ENCODE measurements at places on chromosomes 4 and X.

DNA sequence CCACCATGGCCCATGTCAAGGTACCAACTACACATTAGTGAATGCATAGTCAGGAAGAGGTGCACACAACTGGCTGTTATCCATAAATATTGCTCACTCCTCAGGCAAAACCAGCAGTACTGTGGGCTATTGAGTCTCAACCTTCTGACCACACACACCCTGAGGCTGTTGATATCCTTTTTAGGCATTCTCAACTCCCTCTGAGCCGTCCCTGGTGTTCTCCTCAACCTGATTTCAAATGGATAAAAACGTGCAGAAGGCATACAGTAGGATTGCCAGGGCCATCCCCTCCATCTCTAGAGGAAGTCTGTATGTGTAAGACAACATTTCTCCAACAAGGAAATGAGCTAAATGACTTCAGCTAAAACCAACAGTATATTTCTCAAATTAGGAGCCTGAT lies 98.7 kb upstream of the KLHL13 start:
- DNase-seq, result no peak

- DNase-seq, result no peak
These were observed 26.0 kb upstream of the NUP54 start for GRCh38 chr4:76174216-76174615.

- no peak for DNase-seq
These were observed 87.5 kb downstream of the MAMLD1 start for GRCh38 chrX:150450519-150451177.

DNA sequence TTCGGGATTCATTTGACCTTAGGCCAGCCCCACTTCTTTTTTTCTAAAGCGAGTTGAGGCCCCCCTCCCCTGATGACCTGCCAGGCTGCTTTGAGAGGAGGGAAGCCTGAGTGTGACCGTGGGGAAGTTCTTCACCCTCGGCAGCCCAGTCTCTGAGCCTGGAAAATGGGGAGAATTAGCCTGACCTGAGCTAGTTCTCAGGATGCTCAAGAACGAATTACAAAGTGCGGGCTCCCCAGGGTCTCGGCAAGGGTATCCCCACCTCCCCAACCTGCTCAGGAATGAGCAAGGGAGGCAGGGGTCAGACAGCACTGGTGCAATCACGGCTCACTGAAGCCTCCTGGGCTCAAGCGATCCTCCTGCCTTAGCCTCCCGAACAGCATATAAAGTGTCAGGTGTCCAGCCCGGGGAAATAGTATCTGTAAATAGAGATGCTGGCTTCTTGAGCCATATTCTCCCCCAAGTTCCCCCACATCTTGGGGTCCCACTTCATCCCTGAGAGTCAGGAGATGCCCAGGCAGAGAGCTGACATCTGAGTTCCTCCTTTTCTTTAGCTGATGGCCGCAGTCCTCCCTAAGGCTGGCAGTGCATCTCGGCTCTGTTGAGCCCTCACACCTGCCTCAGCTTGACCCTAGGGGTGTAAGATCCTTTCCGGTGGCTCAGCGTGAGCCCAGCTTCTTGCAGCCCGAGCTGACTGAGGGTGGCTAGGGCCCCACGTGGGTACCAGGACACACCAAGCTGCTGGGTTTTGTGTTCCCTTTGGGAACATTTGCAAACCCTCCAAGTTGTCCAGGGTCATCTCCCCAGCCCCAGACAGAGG lies 1.6 kb downstream of the DUSP9 start:
- no peak for DNase-seq

GRCh38 chr4:11735651-11736050 lies 307.0 kb upstream of the HS3ST1 start:
- DNase-seq, result no peak

DNA sequence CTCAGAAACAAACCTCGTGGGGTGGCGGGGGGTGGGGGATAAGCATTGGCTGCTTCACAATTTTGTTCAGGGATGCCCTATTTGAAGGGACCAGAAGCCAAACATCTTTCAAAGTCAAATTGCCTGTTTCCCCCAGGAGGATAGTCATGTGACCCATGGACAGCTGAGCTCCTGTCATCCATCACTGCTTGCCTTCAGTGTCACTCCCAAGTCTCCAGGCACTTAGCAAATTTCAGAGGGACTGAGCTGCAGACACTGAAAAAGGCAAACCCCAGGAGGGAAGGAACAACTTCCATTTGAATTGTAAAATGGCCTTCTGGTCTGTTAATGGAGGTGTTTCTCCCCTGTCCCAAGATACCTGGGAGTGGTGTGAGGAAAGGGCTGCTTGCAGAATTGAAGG lies 73.4 kb downstream of the FRMPD3 start:
- no peak for DNase-seq

GRCh38 chr4:125317525-125317877 lies 2.7 kb downstream of the FAT4 start:
- no peak for DNase-seq

- DNase-seq, result peak; percentile 36
These were observed 278.6 kb downstream of the ADGRA3 start for GRCh38 chr4:22237155-22237751.

DNA sequence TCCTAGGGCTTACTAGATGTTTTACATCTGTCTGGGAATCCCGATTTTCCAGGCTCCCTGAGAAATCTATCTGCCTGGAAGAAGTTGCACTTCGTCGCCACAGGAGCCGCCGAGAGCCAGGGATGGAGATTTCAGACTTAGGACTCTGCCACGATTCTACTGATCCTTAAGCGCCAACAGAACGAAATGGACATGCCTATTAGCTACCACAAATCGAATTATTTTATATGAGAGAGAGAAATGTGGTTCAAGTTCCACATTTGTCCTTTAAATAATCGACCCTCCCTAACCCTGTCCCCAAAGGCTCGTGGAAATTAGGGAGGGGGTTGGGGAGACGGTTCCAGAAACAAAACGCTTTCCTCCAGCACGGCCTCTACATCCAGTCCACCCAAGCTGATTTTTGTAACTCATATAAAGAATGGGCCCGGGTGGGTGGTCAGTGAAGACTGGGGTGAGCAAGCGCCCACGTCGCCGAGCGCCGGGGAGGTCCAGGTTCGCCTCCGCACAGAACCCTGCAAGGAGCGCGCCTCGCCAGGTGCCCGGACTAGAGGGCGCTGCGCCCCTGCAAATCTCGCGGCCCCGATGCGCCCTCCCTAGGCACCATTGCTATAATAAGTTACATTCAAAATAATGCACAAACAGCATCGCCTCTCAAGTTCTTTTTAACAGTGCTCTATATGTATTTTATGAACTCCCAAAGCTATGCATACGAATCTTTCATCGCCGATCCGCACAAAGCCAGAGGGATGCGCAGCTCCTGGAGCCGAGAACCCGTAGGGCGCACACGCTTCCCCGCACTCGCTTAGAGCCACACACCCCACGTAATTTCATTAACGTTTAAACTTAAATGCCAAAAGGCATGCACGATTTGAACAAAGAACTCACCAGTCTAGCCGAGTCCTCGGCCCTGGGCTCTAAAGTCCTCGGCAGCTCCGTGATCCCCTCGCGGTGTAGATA lies 2.1 kb upstream of the FAT1 start:
- no peak for DNase-seq

- peak; percentile 95 for DNase-seq
These were observed 3.2 kb upstream of the STIM2 start for GRCh38 chr4:26857278-26858034.

- no peak for DNase-seq
These were observed 103.3 kb upstream of the FAT1 start for GRCh38 chr4:186826846-186827533.

DNA sequence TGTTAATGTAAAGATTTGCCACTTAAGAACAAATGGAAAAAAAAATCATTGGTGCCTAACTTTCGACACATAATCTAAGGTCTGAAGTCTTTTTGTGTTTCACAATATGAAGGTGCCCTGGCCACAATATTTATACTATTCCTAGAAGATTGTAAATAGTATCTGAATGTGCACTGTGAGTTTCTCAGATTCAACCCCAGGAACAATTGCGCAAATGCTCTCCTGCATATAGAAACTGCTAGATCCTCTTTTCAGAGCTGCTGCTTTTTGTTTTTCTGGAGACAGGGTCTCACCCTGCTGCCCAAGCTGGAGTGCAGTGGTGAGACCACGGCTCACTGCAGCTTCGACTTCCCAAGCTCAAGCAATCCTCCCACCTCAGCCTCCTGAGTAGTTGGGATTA lies 480.1 kb upstream of the FTHL17 start:
- no peak for DNase-seq

DNA sequence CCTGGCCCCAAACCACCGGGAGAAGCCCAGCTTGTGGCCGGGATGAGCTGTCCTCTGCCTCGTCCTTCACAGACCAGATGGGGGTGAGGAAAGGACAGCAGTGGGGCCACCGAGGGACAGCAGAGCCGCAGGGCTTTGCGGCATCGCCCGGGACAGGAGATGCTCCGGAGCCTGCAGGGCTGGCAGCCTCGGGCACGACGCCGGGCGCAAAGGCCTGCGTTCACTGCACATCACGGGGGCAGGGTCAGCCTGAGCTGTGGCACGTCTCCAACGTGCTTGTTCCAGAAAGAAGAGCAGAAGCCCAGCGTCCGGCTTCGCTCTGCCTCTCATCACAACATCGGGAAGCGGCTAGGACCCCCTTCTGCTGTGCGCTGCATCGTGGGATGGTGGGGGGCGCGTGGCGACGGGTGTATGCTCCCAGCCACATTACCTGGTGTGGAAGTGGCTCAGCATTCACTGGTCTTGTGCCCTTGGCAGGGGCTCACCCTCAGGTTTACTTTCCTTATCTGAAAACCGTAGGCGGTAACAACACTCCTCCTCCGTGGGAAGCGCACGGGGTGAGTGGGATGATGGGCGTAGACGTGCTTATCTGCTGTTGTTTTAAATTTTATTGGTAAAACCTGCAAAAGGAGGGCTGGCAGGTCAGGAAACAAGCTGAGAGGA lies 7.4 kb downstream of the TADA2B start:
- no peak for DNase-seq

GRCh38 chrX:48971249-48972219 lies at the start of gene KCND1:
Gene KCND1 (minus strand): TSS chrX:48971844. CDS start chrX:48970271, 1,573 bp downstream.
- DNase-seq, result no peak

- DNase-seq, result no peak
These were observed 691.5 kb upstream of the HTR2C start for GRCh38 chrX:113892401-113892800.

GRCh38 chr4:3364634-3365314 lies 72.0 kb downstream of the RGS12 start:
- no peak for DNase-seq

DNA sequence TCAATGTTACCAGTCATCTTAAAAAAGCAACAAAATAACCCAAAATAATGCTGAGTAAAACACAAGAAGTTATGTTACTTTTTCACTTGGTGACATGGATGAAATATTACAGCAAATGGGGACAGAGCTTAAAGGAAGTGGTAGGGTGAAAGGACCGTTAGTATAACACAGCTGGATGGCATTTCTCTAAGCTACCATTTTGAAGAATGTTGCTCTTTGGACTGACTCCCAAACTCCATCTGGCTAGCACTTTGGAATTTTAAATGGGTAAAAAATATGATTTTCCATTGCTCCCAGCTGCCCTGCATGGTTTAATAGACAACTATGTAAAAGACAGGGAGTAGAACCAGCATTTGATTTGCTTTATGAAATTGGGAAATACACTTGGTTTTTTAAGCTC lies 27.6 kb downstream of the CLCN5 start:
- DNase-seq, result no peak

GRCh38 chrX:44105228-44105913 lies 132.2 kb upstream of the NDP start:
- DNase-seq, result no peak

DNA sequence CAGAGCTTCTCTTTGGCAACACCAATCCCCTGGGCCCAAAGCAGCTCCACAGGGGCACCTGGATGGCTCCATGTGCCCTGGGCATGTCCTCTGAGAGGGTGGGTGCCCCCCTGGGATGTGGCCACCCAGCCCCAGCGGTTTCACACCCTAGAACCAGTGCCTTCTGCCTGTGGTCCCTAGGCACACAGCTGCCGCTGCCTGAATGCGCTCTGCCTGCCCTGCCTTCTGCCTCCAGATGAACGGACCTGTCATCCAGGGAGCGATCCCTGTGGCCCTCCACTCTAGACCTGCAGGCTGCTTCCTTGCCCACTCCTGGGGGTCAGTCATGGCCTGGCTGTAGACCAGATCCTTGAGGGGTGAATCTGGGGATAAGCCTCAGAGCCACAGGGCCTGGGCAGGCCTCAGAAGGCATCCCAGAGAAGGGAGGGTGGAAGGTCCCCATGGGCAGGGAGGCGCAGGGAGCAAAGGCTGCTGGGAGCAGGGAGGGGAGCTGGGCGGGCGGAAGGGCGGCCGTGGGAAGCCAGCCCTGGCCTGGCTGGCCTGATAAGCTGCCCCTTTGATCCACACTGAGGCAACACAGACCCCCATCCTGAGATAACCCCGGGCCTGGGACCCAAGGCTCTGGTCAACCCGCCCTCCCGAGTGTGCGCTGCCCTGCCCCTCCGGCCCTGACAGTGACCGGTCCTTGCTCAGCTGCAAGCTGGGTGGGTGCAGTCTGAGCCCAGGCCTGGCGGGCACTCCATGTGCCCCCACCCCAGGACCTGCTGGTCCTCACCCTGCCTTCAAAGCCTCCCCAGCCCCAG lies 8.1 kb upstream of the FGFR3 start:
- no peak for DNase-seq

- no peak for DNase-seq
These were observed 323.6 kb downstream of the NR3C2 start for GRCh38 chr4:148118633-148119032.

DNA sequence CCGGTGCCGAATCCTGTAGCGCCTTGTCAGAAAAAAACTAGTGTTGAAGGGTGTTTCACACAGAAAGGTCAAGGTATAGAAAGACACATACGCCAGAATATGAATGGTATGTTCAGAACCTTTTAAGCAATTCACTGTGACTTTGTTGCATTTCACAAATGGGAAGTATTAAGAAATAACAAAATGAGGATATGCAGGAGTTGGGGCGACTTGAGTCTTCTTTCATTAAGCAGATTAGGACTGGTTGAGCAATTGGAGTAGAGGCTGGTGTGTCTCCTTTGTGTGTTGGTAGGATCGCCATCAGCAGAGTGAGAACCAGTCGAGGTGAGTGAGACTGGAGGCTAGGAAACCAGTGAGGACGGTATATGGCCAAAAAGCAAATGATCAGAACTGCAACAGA lies 1454.5 kb upstream of the TENM3 start:
- DNase-seq, result no peak

GRCh38 chr4:17276776-17277175 lies 235.1 kb downstream of the QDPR start:
- no peak for DNase-seq

GRCh38 chrX:22950269-22951266 lies 49.2 kb upstream of the DDX53 start:
- no peak for DNase-seq

GRCh38 chr4:55437823-55438222 lies 42.1 kb downstream of the TMEM165 start:
- DNase-seq, result no peak

- DNase-seq, result no peak
These were observed 372.9 kb downstream of the KLHL13 start for GRCh38 chrX:117743469-117744251.

All from CD4-positive, alpha-beta T cell treated with Interleukin-17A for 1 hour (primary cell).